ENCODE measurements at places on chromosomes 3 and 15.

- no peak for DNase-seq
Measured at GRCh38 chr15:62462268-62462667, 297.2 kb upstream of the C2CD4B start.

GRCh38 chr3:16738451-16738850 is 133.2 kb upstream of the DAZL start:
- DNase-seq, result no peak

DNA sequence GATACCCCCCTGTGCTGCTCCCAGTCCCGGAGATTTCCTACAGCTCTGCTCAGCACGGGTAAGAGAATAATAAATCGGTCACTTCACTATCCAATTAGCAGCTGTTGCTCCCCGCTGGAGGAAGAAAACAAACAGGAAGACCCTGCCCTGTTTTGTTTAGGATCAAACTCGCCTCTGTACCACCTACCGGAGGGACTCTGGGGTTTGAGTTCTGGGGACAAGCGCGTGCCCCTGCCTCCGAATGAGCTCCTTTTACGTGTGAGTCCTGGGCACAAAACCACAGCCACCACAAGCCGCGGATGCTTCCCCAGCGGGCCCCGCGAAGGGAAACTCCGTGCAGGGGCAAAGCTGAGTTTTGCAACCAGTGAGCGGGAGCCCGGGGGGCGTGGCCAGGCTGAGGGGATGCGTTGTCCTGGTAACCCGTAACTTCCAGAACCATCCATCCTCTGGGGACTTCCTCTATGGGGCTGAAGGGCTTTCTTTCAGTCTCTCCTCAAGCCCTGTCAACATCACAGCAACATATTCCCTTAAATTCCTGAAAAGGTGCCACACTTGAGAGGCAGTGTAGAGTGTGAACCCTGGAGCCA is 315.7 kb upstream of the PROK2 start:
- peak; percentile 88 for DNase-seq

- no peak for DNase-seq
Measured at GRCh38 chr15:37528432-37528831, 406.0 kb upstream of the TMCO5A start.

GRCh38 chr3:59288951-59289350 is 239.1 kb upstream of the CFAP20DC start:
- DNase-seq, result no peak

DNA sequence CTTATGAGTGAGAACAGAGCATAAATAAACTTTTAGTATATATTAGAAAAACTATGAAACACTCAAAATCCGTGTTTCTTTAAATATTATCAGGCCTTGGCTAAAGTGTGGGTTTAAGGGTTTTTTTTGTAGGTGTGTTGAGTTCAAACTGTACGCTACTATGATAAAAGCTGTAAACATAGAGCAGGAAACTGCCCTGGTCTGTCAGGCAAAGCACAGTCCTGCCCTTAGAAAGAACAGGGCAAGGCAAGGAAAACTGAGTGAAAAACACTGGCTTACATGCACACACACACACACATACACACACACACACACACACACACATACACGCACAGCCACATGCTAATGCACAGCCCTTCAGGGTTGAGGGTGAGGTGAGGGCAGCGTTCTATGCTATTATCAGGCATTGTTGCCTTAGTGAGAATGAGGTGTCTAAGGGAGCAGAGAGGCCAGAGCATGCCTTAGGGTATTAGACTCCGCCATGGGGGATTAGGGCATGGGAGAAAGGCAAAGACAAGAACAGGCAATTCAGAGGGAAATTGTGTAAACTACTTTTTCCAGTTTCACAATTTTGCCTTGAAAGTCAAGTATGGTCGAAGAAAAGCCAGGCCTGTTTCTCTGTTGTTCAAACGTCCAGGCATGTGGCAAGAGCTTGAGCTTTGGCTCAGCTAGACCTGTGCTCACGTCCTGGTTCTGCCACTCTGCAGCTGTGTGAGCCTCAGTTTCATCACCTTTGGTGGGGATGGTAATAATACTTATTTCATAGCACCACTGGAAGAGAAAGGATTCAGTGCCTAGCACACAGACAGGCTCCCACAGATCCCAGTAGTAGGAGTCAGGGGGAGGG is 36.3 kb upstream of the TPM1 start:
- no peak for DNase-seq

DNA sequence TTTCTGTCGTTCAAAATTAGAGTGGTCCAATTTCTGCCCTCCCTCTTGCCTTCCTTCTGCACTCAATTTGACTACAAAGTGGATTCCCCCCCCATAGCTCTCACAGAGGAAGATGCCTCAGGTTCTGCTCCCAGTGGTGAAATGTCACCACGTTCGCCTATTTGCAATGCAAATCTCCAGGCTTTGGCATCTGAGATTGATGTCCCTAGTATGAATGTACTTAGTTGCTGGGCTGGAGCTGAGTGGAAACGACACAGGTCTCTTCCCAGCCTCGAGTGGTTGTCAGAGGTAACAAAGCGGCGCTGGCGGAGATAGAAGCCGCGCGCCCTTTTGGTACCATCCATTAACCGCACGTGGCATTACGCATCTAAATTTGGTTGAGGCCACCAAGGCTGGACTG is 860.1 kb downstream of the MCTP2 start:
- no peak for DNase-seq

DNA sequence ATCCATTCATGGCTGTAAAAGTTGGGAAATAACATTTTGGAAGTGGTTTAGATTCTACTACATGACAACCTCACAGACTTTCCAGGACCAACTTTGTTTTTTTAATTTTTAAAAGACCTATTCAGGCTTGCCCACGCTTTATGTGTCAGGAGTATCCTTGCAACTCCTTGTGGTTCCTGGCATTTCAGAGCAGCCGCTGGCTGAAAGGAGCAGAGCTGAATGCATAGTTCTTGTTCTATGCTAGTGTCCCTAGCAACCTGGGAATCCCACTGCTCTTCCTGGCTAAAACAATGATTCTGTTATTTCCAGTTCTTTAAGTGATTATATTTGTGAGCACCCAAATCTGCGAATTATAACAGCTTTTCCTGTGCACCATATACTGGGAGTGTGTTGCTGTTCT is 34.9 kb downstream of the CP start:
- DNase-seq, result no peak

DNA sequence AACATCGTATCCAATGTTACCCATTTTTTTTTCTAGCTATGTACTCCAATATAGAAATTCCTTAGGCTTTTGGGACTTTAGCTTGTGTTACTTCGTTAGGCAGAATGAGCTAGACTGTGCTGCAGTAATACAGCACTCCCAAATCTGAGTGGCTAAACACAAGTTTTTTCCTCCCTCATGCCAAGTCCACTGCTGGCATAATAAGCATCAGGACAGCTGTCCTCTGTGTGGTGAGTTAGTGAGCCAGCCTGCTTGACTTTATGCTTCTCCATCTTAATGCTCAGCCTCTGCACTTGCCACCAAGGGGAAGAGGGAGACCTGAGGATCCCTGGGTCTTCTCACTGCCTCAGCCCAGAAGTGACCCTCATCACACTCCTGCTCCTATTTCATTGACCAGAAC is 18.2 kb upstream of the ACOX2 start:
- DNase-seq, result no peak

DNA sequence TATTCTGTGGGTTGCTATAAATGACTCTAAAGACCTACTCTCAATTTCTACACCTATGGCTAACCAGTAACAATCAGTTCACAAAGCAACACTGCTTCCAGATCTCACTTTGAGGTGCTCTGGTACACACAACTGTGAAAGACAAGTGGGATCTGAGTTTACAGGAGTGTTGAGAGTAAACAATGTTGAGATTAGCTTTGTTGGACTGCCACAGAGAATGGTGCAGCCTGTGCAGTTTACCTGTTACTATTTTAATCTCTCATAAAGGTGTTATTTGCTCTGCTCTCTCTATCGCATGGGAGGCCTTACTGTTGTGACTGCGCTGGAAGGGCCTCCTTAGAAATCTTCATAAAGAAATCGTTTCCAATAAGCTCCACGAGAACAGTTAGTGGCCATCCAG is 112.0 kb downstream of the SOX2 start:
- DNase-seq, result no peak

DNA sequence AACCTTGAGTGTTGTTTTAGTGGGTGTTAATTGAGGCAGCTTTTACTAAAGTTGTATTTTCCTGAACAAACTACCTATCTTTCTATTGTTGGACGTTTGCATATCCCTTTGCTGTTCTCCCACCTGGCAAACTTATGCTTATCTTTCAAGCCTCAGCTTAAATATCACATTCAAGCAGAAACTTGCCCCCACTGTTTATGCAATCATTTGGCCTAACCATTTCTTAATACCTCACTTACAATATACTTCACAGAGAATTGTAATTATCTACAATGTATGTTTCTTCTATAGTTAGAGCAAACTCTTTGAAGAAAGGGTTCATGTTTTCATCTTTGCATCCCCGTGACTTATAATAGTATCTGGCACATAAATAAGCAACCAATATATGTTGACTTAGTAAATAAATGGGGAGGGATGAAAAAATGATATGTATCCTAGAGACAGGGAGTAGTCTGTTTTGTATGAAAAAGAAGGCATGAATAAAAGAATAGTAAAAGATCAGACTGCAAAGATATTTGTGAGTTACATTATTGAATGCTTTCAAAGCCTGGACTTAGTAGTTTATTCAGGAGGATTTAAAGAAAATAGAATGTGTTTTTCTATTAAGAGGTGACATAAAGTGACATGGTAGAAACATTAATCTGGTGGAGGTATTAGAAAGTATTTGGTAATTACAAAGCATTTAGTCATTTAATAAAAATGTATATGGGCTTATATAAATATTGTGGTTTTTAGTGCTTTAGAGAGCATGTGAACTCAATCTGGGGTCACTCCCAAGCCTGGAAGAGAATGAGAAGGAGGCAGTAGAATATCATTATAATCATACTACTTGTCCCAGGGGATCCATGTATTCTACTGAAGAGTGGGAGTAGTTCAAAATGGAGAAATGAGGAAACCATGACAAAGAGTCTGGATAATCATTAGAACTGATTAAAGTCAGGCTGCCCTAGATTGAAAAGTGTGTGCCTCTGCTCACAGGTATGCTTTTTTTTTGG is 60.0 kb upstream of the DCBLD2 start:
- no peak for DNase-seq

- DNase-seq, result no peak
Measured at GRCh38 chr15:85036716-85037115, 55.1 kb downstream of the PDE8A start.

DNA sequence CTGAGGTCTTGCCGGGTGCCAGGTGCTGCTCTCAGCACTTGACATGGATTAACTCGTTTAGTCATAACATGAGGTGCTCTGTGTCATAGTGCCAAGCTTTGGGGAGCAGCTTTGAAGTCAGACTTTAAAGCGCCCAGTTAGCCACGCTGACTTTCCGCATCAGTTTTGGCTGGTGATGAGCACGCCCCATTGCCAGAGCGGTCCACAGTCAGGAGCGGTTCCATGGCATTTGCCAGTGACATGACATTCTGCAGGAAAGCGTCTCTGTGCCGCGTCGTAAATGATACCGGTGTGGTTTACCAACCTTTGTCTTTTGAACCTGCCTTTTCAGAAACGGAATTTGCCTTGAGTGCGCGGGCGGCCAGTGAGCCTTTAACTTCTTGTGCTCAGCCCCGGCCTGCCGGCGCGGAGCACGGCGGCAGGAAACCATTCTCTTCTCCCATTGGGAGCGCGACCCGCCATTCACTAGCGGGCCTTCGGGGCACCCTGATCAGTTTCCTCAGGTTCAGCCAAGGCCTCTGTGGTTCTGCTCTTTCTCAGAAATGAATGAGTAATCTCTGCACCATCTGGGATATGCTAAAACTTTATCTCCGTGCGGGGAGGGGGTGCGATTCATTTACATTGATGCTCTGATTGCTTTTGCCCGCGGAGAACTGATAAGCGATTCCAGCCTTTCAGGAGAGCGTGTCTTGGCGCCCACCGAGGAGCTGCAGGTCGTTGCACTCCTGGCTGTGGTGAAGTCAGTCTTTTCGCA is 1.7 kb upstream of the SLC2A2 start:
- DNase-seq, result peak; percentile 58

GRCh38 chr3:167777356-167777755 is 41.8 kb downstream of the SERPINI1 start:
- no peak for DNase-seq

GRCh38 chr15:71701808-71702207 is 108.5 kb upstream of the NR2E3 start:
- DNase-seq, result no peak

DNA sequence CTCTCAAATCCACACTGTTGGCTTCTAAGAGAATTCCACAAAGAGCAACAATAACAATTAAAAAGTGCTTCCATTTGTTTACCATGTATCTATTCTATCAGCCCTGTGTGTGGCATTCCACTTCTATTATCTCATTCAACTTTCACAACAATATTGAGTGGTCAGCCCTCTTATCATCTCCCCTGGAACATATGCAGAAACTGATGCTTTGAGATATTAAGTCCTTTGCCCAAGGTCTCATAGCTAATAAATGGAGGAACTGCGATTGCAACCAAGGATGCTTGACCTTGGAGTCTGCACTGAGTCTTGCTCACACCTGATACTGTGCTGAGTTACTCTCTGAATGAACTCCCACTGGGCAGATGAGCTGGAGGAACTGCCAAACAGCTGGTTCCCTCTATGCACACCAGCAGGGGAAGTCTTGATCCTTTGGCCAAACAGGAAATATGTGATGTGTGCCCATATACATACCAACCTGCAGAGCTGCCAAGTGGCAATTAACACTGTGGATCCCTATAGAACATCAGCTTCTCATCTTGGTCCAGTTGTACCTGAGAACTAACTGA is 144.7 kb upstream of the WNT5A start:
- DNase-seq, result no peak

DNA sequence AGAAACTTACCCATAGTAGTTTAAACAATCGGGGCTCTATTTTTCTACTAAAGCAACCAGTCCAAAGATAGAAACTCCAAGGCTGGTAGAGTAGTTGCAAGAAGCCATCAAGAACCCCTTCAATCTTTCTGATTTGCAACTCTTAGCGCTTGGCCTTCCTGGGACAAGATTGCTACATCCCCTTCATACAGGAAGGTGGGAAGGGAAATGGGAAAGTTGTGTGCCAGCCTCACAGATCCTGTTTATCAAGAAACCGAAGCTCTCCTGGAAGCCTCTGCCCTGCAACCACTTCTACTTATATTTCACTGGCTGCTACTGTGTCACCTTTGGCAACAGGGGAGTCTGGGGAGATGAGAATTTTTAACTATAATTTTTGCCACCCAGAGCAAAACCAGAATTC is 46.2 kb downstream of the OSBPL10 start:
- no peak for DNase-seq

GRCh38 chr3:103048068-103048722 is 613.4 kb downstream of the ZPLD1 start:
- no peak for DNase-seq

- no peak for DNase-seq
Measured at GRCh38 chr3:127147291-127147885, 45.5 kb upstream of the PRR23E start.

- no peak for DNase-seq
Measured at GRCh38 chr3:188559072-188559429, 405.1 kb downstream of the LPP start.

DNA sequence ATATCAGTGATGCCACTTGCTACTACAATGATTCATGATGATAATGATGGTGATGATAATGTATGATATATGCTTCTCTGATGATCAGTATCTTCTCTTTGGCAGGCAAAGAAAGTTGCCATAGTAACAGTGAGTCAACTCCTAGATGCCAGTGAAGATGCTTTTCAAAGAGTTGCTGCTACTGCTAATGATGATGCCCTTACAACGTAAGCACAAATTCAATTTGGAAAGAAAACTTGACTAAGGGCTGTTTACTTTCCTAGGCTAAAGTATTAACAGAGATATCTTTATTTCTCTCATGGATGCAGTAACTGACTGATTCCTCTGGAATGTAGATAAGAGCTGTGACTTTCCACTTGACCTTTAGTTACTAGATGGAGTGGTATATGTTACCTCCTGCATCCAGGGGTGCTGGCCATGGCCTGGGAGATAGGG is 27.8 kb downstream of the ADGRG7 start:
- no peak for DNase-seq

GRCh38 chr3:197912741-197913476 is 37.1 kb upstream of the RPL35A start:
- no peak for DNase-seq

All from ecto neural progenitor cell (in vitro differentiated cells).